CD4-positive, alpha-beta T cell treated with Interleukin-10 for 1 hour (primary cell): ENCODE measurements at places on chromosomes 7 and 10.

- DNase-seq: no peak
Measured at GRCh38 chr7:135348493-135348892, 114.9 kb downstream of the STRA8 start.

GRCh38 chr7:28785041-28785995 is 172.8 kb downstream of the TRIL start:
- no peak for DNase-seq

DNA sequence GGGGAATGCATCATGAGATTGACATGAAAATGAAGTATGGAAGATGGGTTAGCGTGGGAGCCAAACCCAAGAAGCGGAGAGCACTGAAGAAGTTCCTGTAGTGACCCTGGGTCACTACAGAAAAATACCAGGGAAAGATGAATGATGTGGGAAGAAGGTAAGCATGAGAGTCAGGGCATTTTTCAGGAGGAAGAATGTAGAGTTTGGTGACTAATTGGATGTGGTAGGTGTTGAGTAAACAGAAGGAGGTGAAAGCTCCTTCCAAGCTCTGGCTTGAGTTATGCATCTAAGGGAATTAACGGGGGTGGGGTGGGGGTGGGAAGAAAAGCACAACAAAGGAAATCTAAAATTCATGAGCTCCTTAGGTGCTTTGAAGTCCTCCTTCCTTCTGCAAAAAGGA is 238.1 kb upstream of the AOAH start:
- no peak for DNase-seq

GRCh38 chr7:5094641-5095040 is 49.0 kb downstream of the RBAK start:
- no peak for DNase-seq

DNA sequence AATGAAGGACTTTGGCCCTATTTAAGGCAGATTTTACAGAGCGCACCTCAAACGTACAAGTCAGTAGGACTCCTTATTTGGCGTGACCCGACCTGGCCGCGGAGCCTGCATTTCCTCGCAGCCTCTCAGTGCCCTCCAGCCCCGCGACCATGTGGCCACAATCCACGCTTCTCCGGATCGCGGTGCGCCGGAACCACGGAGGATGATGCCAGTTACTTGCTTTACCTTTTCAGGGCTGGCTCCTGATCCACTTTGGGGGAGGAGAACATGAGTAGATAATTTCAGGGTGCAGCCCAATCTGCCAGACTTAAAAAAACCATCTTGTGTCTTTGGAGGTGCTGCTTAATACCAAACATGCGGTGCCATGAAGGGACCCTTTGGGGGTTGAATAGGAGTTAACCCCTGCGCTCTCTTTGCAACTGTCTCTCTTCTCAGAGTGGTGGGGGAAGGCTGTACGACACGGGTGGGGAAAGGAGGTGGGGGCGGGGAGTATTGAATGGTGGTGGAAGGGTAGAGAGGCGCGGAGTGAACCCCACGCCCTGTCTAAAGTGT is 1.5 kb downstream of the FRAT1 start:
- no peak for DNase-seq

DNA sequence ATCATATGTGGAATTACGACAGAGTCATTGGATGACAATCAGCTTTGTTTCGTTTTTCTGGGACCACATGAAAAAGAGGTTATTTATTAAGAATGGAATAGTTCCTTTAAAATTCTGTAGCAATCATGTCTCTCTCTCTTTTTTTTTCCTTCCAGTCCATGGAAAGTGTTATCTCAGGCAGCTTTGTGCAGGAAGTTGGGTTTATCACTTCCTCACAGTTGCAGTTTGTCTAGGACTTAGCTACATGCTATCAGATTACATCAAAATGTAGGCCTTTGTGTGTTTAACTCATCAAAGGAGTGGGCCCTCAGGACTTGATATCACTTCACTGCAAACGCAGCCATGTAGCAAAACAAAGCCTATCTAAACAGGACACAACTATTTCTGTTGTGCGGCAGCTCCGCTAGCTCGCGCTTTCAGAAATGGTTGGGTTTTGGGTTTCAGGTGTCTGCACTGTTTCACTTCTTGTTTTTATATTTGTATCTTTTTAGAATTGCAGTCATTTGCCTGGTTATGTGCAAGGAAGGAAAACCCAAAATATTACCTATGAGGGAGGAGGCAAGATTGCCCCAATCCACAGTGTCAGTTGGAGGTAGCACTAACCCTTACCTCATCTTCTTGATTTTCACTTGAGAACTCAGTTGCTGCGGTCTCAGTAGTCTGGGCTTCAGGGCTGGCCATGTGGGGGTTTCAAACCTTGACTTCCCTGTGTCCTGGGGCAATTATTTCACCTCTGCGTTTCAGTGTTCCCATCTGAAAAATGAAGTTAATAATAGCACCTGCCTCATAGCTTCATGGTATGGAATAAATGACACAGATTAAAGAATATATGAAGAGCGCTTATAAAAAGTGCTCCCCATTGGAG is 66.7 kb downstream of the HHEX start:
- no peak for DNase-seq

GRCh38 chr10:104273899-104274575 is 5.1 kb downstream of the GSTO2 start:
- no peak for DNase-seq

DNA sequence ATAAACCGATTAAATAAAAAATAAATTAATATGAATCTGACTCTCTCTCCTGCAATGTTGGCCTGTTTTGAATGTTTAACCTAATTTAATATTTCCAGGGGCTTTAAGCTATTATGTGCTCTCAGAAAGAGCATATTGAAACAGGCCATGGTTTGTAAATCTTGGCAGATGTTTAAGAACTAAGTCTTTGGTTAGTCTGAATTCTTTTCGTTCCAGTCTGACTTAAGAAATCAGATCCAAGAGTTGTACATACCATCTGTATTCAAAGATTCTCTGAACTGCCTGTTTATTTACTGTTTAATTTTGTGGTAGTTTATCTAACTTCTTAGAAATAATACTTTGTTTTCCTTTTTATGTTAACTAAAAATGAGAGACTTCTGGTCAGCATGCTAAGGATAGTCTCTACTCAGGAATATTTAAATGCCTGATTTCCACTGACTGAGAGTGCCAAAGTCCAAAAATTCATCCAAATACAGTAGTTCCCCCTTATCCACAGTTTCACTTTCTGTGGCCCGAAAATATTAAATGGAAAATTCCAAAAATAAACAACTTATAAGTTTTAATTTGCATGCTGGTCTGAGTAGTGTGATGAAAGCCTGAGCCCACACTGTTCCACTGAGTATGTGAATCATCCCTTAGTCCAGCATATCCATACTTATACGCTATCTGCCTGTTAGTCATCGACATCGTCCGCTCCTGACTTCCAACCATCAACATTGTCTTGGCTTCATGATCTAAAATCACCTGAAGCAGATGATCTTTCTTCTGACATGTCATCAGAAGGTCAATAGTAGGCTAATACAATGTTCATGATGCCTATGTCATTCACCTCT is 238.1 kb upstream of the CSTF2T start:
- no peak for DNase-seq

DNA sequence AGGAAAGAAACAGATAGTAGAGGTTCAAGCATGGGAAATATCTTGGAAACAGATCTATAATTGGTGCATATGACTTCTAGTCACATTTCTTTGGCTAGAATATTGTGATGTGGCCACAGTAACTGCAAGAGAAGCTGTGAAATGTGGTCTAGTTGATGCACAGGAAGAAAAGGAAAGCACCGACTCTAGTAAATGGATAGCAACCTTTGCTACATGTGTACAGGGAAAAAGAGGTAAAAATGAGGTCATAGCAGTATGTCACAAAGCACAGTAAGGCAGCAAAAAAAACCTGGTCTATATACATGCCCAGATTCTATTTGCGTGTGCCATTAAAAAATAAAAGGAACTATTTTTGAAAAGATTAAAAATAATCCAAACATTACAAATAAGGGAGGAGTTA is 102.6 kb upstream of the LRRN3 start:
- no peak for DNase-seq

DNA sequence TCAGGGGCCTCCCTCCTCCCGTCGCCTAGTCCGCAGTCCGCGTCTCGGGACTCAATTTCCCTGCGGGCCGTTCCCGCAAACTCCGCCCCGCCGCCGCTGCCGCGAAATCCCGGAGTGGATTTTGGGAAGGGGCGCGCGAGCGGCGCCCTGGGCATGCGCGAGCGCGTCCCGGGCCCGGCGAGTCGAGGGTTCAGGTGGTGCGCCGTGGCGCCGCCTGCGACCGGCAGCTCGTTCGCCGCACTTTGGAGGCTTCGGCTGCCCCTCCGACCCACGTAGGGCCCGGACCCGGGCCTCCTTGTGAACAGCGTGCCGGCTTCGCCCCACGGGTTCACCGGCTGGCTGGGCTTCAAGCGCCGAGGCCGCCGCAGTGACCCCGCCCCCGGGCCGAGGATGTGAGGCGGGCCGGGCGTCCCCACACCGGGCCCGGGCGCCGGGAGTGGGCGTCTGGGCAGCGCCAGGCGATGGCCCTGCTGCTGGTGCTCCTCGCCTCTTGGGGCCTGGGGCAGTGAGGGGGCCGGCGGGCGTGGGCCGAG is at the start of gene PLEKHA8:
Gene PLEKHA8, plus strand, starts transcription at position 197 of the 533 bp plus-strand sequence. CDS start 351 bp downstream, outside the sequence.
- DNase-seq: peak; percentile 93
